IMR-90 (cell line): ENCODE measurements at places on chromosomes 3 and 15.

- no peak for DNase-seq
These were observed 1.5 kb downstream of the SLC26A6 start for GRCh38 chr3:48633743-48634142.

DNA sequence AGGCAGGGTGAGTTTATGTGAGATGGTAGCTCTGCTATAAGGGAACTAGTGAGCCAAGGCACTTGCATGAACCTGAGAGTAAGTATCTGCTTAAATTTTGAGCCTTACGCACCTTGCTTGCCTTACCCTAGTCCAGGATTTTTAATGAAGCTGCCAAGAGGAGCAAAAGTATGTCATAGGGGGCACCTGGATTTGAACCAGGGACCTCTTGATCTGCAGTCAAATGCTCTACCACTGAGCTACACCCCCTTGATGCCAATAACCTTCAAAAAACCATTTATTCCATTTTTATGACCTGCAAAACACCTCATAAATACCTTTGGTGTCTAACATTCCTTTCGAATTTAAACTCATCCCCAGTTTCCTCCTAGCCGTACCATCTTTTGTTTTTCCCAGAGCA, 88.3 kb upstream of the ACP3 start:
- DNase-seq, result peak; percentile 10

GRCh38 chr3:108287146-108287545, 9.2 kb upstream of the HHLA2 start:
- DNase-seq, result no peak

- DNase-seq, result peak; percentile 14
These were observed 2.8 kb upstream of the PLXNB1 start for GRCh38 chr3:48432411-48433371.

GRCh38 chr15:70835841-70836240, 18.1 kb downstream of the LARP6 start:
- no peak for DNase-seq
